ENCODE measurements at places on chromosomes 3 and 15.
A peak's percentile ranks its signal among the peaks of the same experiment; 100 is the strongest.

- DNase-seq, result no peak
These were observed 770 bp downstream of the TBC1D5 start for GRCh38 chr3:17741621-17742101.

DNA sequence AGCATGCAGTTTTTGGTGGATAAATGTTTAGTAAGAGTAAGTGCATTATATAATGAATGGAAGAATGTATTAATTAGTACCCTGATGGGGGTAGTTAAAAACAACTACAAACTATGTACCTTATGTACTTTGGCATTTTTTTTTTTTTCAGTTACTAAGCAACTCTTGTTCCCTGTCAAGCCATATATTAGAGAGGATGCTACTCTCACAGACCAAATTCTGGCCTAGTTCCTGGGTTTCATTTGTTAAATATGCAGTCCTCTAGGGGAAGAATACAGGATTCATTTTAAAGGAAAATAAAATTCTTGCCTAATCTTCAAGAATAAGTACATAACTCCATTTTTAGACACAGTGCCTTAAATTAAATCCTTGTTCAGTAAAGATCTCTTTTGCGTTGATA, 16.9 kb downstream of the FAM98B start:
- no peak for DNase-seq

GRCh38 chr3:113272385-113272779, 61.0 kb downstream of the BOC start:
- DNase-seq, result no peak

DNA sequence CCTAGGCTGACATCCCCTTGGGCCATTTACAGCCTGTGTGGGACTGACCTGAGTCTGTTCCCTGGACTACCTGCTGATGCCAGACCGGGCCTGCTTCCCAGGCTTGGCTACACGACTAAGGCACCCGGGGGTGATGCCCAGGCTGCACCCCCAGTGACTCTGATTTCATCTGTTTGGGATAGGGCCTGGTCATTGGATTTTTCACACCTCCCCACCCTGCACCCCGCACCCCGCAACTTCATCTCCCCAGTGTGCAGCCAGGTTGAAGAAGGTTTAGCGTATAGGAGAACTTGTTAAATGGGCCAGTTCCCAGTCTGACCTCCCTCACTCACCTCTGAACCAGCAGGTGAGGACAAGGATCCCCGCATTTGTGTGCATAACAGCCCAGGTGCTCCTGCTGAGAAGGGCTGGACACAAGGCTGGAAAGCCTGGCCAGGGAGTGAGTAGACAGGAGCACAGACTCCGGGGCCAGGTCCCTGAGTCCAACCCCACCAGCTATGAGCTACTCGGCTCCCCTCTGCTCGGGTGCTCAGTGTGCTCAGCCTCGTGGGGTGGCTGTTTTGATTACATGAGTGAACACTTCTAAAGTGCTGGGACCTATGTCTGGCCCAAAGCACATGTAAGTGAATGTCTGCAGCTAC, 18.5 kb downstream of the SLC6A20 start:
- DNase-seq, result no peak

GRCh38 chr3:141334627-141335250, 33.6 kb upstream of the ZBTB38 start:
- no peak for DNase-seq

DNA sequence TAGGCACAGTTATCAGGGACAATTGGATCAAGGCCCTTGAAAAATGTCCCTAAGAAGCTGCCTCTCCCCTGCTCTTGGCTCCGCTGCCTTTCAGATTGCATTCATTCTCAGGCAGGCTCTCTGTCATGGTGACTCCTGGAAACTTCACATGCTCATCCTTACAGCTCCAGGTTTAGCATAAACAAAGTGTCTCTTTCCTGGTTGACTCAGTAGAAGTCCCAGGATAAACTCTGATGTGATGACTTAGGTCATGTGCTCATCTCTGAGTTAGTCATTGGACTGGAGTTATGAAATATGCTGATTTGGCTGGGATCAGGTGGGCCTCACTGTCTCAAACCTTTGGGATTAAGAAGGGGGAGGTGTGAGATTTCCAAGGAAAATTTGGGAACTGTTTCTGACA, 243.8 kb downstream of the ZNF621 start:
- peak; percentile 39 for DNase-seq

- DNase-seq, result no peak
These were observed 290.7 kb upstream of the CTNNB1 start for GRCh38 chr3:40908612-40909011.

GRCh38 chr3:174640932-174641331, 218.2 kb upstream of the NAALADL2 start:
- DNase-seq, result no peak

DNA sequence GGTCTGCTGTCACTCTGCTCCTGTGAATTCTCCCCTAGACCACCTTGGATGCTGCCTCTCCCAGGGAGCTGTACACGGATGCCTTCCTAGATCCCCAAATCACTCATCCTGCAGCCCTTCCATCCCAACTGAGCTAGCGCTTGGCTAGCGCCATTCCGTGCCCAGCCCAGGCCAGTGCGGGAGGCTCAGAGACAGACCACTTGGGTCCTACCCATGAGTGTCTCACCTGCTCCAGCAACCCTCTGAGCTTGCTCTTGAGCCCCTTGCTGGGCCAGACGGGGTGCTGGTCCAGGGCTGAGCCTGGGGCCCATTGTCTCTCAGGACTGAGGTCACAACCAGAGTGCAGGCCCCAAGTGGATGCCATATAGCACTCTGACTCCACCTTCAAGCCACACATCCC, 17.7 kb downstream of the SH2D7 start:
- no peak for DNase-seq

- no peak for DNase-seq
These were observed 18.2 kb upstream of the CEMIP start for GRCh38 chr15:80760960-80761359.

- peak; percentile 4 for DNase-seq
These were observed 40.7 kb upstream of the LMCD1 start for GRCh38 chr3:8460815-8461456.

DNA sequence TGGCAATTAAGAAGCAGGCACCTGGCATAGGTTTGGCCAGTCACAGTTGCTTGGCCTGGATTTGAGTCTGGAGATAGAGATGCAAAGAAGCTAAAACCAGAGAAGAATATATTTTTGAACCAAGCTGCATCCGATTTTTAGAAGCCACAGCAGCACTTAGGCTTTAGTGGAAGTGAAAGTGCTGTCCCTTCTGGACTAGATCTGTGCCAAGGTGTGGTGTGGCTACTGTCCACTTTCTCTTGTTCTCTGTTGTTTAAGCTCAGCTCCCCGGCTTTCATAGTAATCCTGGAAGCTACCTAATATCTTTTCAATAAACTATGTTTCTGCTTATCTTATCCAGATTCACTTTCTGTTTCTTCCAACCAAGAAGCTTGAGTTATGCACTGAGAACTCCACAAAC, 183.4 kb upstream of the THRB start:
- no peak for DNase-seq

DNA sequence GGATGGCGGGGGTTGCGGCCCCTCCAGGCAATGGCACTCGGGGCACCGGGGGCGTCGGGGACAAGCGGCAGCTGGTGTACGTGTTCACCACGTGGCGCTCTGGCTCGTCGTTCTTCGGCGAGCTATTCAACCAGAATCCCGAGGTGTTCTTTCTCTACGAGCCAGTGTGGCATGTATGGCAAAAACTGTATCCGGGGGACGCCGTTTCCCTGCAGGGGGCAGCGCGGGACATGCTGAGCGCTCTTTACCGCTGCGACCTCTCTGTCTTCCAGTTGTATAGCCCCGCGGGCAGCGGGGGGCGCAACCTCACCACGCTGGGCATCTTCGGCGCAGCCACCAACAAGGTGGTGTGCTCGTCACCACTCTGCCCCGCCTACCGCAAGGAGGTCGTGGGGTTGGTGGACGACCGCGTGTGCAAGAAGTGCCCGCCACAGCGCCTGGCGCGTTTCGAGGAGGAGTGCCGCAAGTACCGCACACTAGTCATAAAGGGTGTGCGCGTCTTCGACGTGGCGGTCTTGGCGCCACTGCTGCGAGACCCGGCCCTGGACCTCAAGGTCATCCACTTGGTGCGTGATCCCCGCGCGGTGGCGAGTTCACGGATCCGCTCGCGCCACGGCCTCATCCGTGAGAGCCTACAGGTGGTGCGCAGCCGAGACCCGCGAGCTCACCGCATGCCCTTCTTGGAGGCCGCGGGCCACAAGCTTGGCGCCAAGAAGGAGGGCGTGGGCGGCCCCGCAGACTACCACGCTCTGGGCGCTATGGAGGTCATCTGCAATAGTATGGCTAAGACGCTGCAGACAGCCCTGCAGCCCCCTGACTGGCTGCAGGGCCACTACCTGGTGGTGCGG, 1.9 kb downstream of the CHST2 start:
- peak; percentile 36 for DNase-seq

DNA sequence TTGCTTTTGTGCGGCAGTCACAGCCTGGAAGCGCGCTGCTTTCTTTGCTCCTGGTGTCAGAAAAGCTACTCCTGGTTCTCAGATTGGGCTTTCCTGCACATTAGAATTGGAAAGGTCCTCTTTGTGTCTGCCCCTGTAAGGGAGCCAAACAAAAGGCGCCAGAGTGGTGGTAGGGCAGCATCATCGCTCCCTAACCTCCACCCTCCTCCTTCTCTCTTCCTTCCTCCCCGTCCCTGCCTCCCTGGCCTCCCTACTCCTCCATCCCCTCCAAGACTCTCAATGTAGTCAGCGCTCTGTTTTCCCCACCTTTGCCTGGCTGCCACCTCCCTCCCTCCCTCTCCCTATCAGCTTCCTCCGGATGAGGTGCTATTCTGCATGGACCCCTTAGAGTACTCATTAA, 65.3 kb downstream of the SH3GL3 start:
- DNase-seq, result no peak
